ENCODE measurements at places on chromosomes 4 and X.

- DNase-seq = no peak
These were observed 96.9 kb upstream of the CITED1 start for GRCh38 chrX:72402614-72403013.

DNA sequence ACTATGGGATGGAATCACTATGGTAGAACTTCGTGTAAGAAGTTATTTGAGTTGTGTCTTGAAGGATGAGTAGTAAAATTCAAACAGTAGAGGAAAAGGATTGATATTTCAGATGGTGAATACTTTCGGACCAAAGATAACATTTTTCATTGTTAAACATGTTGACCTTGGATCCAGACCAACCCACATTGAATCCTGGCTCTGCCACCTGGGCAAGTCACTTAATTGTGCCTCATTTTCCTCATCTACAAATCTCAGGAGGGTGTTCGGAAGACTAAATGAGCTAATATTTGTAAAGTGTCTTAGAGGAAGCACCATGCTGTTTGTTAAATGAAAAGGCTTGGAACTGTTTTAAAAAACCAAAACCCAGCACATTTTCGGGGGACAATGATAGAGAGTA, 1.4 kb upstream of the AIFM1 start:
- no peak for DNase-seq

DNA sequence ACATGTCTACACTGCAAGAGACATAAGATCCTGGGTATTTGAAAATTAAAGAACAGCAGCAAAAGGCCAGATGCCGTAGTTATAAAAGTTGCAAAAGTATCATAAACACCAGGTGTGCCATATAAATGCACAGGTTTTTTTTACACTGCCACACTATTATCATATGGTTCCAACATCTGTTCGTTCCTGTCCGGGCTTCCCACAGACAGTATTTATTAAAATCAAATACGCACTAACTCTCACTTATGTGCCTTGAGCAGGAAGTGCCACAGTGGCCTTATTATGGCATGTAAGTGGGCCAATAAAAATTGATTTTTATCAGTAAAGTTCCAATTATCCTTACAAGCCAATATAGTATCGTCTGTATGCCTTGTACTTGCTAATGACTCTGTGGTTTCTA, 873.2 kb downstream of the RPA4 start:
- no peak for DNase-seq

DNA sequence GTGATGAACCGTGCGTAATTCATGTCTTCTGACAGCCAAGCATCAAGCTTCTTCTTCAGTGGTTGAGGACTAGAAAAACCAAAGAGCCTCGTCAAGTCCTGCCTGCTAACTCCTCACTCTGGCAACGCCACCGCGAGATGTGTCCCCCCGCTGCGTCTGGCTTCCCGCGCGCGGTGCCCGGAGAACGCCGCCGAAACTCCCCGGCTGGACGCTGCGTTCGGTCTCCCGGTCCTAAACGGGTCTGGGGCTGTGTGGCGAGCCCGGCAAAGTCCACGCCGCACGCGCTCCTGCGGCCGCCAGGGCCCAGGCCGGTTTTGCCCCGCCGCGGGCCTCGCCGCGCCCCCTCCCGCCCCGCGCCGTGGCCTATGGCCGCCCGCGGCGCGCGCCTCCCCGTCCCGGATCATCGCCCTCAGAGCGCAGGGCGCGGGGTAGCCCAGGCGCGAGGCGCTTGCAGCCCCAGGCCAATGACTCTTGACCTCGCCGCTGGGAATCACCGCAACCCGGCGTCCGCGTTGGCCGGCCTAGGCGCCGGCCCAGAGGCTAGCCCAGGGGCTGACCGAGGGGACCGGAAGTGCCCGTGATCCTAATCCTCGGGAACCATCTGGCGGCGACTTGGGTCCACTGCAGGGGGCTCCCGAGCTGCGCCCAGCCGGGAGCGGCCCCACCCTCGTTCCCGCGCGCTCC, at the start of gene AADAT:
Gene AADAT, minus strand, starts transcription at position 289 of the 684 bp plus-strand sequence. Its CDS starts 266 bp downstream, at position 23.
- DNase-seq = peak; percentile 90

DNA sequence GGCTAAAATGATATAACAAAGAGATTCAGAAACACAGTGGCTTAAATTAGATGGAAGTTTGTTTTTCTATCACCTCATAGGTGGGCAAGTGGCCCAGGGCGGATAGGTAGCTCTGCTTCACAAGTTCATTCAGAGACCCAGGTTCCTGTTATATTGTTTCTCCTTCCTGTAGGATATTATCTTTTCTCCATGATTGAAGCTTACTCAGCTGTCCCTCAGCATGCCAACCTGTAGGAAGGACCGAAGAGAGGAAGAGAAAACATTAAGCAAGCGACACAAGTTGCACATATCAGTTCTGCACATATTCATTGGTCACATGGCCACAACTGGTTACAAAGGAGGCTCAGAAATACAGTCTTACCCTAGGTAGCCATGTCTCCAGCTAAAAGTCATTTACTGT, 6.9 kb downstream of the KLHL5 start:
- no peak for DNase-seq

DNA sequence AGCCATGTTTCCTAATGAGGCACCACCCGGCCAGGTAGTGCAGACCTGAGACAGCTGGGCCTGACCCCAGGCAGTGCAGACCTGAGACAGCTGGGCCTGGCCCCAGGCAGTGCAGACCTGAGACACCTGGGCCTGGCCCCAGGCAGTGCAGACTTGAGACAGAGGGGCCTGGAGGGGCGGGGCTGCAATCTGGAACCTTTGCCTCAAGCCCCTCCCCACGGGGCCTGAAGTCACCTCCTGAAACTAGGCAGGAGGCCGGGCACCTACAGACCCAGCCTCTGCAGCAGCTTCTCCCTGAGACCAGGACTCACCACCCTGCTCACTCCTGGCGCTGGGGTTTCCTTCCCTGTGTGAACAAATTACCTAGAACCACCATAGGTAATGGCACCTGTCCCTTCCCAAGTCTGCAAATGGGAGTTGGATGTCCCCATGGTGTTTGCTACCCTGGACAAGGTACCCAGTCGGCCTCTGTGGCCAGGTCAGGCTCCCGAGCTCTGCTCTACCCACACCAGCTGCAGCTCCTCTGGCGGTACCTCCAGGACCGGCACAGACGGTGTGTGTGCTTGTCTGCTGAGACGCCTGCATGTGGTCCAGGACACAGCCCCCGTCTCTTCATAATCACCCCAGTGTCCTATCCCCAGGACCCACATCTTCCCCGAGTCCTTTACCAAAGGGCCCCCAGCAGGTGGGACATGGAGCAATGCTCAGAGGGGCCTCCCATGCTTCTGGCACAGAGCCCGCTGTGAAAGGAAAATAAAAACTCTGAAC, 53.1 kb upstream of the C4orf50 start:
- DNase-seq = no peak

GRCh38 chr4:156788782-156789181, 182.8 kb downstream of the PDGFC start:
- no peak for DNase-seq

GRCh38 chr4:24000470-24000831, 110.6 kb upstream of the PPARGC1A start:
- DNase-seq = no peak
